ENCODE measurements at places on chromosomes 6 and 20.

DNA sequence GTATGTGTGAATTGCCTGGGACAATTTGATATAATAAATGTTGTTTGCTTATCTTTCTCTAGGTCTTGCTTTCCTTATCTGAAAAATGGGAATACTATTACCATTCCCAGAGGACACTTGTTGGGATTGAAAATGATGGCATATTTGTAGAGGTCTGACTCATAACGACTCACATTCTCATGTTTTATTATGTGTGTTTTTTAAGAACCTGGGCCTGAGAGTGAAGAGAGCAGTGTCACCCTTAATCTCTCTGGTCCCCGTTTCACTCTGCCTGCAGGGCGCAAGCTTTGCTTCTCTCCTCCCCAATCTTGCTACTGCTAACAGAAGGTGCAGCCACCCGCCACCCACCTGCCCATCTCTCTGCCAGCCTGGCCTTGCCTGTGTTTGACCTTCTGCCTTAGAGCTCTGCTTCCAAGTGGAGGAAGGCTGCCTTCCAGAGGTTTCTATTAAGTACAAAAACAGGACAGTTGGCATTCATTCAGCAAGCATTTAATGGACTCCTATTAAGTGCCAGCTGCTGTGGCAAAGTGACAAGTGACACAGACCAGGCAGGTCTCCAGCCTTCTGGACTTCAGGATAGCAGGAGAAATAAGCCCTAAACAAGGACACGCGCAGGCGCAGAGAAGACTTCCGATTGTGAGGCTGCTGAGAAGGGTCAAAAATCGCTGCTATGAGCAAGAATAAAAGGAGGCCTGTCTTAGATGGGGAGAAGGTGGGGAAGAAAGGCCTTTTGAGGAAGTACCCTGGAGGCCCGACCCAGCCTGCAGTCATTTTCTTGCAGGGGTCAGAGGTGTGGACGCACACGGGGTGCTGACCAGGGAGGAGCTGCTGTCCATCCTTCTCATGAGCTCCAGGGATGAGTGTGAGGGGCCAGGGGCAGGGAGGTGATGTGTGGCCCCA, 112.5 kb downstream of the JPH2 start:
- DNase-seq: no peak

DNA sequence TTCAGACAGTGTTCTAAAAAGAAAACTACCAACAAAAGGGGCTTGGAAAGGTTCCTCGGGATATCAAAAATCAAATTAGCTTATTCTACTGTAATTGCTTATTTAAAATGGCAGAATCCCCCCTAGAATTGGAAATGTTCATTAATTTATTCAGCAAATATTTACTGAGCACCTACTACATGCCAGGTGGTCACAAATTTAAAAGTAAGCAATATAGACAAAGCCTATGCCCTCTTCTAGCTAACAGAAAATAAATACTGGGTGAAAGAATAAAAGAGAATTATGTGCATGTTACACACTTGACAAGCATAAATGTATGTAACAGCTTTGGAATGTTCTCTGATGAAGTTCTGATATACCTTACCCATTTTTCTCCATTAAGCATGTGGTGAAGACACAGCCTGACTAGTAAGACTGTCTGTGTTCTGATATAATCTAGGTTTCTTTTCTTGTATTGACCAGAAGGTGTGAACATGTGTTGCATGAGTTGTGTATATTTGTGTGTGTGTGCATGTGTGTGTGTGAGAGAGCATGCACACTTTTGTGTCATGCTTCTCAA, 606.7 kb upstream of the CITED2 start:
- no peak for DNase-seq

DNA sequence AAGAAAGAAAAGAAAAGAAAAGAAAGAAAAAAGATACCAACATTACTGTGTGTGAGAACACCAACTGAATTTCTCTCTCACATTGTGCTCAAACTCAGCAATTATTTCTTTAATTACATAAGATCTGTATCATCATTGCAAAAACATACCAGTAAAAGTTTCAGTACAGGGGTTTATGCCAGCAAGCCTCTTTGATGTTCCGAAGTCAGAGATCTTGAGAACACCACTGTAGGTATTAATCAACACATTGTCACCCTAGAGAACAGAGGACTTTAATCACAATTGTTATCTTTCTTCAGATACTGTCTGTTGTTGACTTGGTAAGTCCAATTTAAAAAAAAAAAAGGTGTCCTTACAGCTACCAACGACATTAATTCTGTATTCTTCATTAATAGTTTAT, 60.9 kb upstream of the MAP7 start:
- no peak for DNase-seq

DNA sequence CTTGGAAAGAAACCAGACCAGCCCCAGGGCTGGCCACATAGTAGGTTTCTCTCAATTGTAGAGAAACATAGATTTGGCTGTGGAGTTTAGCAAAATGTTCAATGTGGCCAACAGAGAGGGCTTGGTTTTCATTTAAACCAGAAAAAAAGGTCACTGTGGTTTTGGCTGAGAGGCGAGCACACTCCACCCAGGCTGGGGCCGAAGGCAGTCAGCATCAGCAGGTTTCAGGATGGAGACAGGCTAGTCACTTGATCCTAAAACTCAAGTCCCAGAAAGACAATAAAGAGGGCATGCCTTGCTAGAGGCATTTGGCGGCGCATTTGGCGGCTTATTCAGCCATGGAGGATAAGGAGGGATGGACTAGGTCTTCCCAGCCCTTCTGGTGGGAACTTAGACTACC, 73.1 kb downstream of the PRND start:
- DNase-seq: no peak

- no peak for DNase-seq
Observed at GRCh38 chr20:36175016-36175415, 20.5 kb downstream of the EPB41L1 start.

DNA sequence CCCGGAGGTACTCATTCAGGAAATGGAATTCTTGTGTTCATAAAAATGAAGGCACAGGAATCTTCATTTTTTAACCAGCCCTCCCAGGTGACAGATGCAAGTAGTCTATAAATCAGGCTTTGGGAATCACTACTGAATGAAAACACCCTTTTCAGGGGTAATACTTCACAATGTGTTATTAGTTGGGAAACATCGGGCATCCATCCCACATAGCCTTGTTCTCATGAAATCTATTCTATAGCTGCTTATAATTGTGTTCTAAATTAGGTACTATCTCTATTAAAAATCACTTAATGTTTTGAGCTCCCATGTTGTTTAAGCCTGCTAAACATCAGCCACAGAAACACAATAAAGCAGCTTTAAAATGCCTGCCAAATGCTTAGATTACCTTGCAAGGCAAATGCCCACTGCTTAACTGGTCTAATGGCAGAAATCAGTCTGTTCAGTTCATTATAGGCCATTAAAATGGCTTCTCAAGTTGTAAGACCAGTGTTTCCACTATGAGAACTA, 94.9 kb downstream of the L3MBTL3 start:
- no peak for DNase-seq

GRCh38 chr6:34289137-34289536, 40.3 kb upstream of the SMIM29 start:
- DNase-seq: no peak

DNA sequence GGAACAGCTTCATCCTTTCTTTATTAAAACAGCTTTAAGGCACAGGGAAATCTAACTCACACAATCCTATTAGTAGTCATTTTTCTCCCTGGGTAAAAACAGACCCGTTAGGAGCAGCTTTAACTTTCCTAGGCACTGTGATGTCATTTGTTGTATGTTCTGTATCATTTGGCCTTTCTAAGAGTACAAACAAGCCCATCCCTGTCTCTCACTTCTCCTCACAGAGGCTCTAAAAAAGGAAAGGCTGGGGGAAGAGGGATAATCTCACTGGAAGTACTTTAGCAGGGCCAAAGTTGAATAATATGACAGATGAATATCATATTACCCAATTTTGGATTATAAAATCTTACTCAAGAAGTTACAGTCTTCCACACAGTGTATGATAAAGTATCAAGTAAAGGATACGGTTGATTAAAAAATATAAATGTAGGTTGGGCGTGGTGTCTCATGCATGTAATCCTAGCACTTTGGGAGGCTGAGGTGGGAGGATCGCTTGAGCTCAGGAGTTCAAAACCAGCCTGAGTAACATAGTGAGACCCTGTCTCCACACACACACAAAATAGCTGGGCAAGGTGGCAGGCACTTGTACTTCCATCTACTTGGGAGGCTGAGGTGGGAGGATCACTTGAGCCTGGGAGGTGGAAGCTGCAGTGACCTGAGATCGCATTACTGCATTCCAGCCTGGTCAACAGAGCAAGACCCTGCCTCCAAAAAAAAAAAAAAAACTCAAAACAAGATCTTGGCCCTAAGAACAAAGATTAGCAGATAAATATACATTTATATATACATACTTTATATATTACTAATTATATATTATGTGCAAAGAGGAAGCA, 7.9 kb downstream of the NUDT3 start:
- no peak for DNase-seq

GRCh38 chr20:57716202-57716601, 6.4 kb upstream of the PMEPA1 start:
- no peak for DNase-seq

GRCh38 chr6:116246089-116246488, 7.8 kb downstream of the TSPYL4 start:
- DNase-seq: no peak

- no peak for DNase-seq
Observed at GRCh38 chr6:57085471-57085870, 4.5 kb upstream of the ZNF451 start.

DNA sequence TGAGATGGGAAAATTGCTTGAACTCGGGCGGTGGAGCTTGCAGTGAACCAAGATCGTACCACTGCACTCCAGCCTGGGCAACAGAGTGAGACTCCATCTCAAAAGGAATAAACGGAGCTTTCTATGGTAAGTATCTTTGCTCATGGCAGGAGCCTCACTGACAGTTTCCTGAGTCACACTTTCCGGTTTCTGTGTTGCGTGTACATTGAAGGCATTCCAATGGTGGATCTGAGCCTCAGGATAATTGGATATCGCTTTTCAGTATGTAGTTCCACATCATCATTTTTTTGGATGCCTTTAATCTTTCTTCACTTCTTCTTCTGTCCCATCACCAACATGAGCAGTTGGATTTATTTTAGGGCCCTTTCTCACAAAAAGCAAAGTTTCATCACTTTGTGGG, 28.6 kb upstream of the GTSF1L start:
- DNase-seq: no peak

GRCh38 chr6:25747477-25747876, 7.1 kb upstream of the SLC17A4 start:
- DNase-seq: no peak

DNA sequence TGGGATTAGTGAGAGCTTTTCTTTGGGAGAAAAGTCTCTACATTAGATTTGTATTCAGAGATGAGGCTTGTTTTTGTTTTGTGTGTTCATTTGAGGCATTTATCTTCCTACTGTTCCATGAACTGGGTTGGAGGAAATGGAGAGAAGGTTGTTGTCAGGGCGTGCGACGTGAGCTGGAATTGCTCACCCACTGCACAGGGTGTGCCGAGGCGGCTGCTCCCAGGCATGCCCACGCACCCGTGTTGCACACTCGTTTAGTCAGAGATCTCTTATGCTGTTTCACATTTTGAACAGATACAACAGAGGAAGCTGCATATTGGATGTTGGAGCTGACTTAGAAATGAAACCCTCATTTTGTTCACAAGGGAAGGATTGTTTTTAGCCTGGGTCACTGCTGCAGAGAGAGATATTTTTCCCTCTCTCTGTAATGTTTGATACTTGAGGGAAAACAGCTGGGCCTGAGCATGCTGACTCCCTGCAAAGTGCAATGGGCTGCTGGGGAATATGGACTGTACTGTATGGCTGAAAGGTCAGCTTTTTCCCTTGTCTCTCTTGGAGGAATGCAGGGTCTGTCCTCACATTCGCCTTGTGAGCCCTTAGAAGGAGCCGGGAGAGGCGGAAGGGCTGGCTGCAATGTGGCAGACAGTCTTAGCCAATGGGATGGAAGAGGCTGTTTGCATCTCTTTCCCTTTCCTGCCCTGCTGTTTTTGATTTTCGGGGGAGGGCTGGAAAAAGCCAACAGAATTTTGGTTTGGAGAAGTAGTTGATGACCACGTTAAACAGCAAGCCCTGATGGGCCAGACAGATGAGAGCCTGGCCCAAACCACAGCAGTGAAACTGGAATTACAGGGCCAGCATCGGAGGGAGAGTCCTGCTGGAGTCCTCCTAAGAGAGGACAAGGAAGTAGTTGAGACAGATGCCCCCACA, 170.8 kb downstream of the SASH1 start:
- DNase-seq: no peak

DNA sequence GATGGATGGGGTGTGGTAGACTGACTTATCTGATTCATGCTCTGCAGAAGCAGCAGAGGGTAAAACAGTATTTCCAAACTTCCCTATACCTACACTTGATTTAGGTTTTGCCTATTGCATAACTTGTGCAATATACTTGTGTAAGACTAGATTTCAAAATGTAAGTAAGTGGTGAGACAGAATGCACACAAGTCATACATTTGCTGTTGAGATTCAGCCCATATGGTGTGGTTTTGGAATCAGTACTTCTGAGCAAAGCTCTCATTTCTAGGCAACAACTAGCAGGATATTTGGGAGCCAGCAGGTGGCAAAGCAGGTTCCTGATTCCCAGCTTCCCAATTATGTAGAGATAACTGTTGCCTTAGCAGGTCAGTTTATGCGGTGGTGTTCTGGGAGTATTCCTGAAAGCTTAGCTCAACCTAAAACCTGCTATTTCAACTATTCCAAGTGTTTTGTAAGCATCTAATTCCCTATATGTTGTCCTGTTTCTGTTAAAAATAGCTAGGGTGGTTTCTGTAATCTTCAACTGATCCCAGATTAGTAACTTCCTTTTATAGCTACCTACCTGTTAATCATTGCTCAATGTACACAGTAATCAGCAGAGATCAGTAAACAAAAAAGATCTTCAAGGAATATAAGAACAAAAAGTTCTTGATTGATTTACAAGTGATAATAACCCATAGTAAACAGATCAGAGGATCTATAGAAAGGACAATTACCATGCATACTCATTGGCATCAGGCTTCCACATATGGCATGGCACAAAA, 8.5 kb upstream of the FABP7 start:
- no peak for DNase-seq

GRCh38 chr6:56026455-56027180, 151.2 kb upstream of the BMP5 start:
- DNase-seq: no peak

- no peak for DNase-seq
Observed at GRCh38 chr6:43893073-43893472, 123.1 kb downstream of the VEGFA start.

DNA sequence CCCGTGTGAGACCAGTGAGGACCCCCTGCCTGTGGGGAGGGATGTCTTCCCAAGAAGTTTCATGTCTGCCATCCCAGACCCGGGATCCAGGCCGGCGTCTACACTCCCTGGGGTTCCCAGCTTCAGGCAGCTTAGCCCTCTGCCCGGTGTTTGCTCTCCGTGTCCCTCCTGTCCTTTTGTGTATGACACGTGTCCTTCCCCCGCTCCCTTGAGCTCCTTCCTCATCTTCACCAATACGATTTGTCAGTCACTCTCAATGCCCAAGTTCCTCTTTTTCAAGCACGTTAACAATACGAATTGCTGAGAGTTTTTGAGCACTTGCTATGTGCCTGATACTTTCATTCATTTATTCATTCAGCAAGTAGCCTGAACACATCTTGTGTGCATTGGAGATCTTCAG, 115.6 kb upstream of the PTPN1 start:
- no peak for DNase-seq
